ENCODE measurements at places on chromosomes 4 and X.
A peak's percentile ranks its signal among the peaks of the same experiment; 100 is the strongest.

DNA sequence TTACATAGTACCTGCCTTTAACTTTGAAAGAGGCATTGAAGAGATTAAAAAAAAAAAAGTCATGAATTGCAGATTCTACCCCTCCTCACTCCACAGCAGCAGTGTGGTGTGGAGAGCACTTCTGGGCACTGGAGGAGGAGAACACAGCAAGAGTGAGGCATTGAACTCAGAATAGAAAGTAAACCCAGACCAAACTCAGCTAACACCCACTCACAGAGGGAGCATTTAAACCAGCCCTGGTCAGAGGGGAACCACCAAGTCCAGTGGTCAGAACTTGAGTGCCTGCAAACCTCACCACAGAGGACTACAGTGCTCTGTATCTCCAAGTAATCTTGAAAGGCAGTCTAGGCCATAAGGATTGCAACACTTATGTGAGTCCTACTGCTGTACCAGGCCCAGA is 15.6 kb upstream of the UGT2A1 start:
- DNase-seq: no peak

- no peak for DNase-seq
These were observed 45.7 kb upstream of the DCLK2 start for GRCh38 chr4:150032541-150032940.

GRCh38 chr4:138789796-138790195 is 225.8 kb upstream of the NOCT start:
- no peak for DNase-seq

DNA sequence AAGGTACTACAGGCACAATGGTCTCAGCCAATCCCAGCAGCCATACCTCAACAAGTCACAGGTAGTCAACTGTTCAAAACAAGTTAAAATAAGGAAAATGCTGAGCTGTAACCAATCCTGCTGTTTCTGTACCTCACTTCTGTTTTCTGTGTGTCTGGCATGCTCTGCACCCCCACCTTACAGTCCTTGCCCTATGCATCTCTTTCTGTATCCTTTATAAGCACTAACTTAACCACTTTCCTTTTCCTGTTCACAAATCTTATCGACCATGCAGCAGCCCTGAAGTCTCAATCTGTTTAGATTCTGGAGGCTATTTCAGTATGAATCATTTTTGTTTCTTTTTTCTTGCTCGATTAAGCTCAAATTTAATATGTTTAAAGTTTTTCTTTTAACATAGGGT is 12.5 kb upstream of the FAM13A start:
- DNase-seq: no peak

- peak; percentile 21 for DNase-seq
These were observed 65.7 kb upstream of the MAP9 start for GRCh38 chr4:155442267-155443105.

GRCh38 chrX:32448320-32448719 is 763.0 kb downstream of the DMD start:
- DNase-seq: no peak

GRCh38 chr4:169147191-169147590 is 123.6 kb downstream of the SH3RF1 start:
- DNase-seq: no peak
